ENCODE measurements at places on chromosomes 12 and 14.

GRCh38 chr12:111222027-111222414, 146.9 kb downstream of the PHETA1 start:
- DNase-seq, result no peak

- no peak for DNase-seq
These were observed 428.3 kb downstream of the TMTC2 start for GRCh38 chr12:83114966-83115365.

- DNase-seq, result no peak
These were observed 5.7 kb downstream of the TMEM121 start for GRCh38 chr14:105531894-105532623.

GRCh38 chr14:101734246-101734847, 27.2 kb upstream of the PPP2R5C start:
- no peak for DNase-seq

DNA sequence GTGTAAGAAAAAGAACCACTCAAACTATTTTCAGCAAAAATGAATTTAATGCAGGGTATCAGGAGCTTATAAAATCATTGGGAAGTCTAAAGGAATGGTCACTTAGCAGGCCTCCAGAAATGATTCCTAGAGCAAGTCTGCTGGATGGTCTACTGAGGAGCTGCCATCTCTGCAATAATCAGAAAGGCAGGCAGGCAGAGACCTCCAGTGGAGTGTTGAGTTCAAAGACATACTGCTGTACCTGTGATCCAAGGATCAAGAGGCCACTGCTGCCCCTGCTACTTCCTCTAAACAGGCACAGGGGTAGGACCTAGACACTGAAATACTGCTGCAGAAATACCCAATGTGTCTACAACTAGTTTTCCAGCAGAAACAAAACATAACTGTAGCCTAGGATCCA, 14.5 kb upstream of the KICS2 start:
- DNase-seq, result no peak

GRCh38 chr12:16668198-16668597, 62.2 kb upstream of the LMO3 start:
- DNase-seq, result no peak

- DNase-seq, result no peak
These were observed 285.7 kb upstream of the SEL1L start for GRCh38 chr14:81819344-81819743.

- peak; percentile 11 for DNase-seq
These were observed 88.4 kb downstream of the LIN7A start for GRCh38 chr12:80849337-80849736.

GRCh38 chr12:47755655-47756562, 2.8 kb downstream of the RAPGEF3 start:
- no peak for DNase-seq

- no peak for DNase-seq
These were observed 966.2 kb downstream of the NRXN3 start for GRCh38 chr14:79136071-79137044.

- no peak for DNase-seq
These were observed 71.7 kb downstream of the TGFB3 start for GRCh38 chr14:75910048-75910447.

DNA sequence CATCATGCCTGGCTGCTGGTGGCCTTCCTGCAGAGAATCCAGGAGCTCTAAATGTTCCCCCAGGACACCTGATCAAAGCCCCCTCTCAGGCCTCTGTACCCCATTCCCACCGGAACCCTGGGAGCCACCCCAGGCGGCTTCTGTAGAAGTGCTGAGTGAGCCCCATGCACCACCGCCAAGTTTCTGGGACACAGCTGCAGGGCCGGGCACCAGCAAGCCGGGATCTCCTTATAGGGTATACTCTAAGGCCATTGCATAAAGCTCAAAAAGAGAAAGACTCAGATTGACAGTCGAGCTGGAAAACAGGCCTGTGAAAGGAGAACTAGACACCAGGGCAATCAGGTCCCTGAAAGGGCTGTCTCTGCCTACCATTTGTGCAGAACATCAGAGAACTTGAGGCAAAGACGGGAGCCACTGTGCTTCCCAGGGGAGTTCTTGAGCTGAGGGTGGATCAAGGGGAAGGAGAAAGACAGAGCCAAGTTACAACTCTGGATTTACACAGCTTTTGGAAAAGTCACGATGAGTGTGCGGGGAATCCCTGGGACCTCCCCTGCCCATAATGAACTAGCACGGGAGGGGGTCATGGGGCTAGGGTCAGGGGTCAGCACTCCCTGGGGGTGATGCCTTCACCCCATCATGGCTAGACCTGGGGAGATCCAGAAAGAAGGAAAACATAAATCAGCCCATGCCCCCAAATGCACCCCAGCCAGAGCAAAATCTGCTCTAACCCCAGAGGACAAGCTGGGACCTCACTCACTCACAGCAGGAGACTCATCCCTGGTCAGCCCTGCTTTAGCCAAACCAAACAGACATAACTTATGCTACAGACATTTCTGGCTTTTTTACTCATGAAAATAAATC, 51.1 kb downstream of the ITPK1 start:
- no peak for DNase-seq

DNA sequence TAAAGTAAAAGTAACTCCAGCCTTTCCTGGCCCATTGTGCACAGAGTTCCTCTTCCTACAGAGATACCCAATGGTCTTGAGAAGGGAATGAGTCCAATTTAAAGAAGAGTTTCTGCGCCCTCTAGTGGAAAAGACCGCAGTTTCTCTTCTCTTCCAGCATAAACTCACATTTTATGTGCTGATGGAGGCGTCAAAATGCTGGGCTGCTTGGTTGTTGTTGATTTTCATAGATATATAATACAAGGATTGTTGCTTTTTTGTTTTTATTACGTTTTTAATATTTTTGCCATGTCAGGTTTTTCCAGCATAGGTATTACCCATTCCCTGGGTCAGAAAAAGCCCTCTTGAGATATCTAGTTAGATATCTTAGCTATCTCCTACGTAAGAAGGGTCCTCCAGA, 356.9 kb upstream of the STXBP6 start:
- peak; percentile 58 for DNase-seq

- peak; percentile 64 for DNase-seq
These were observed 34.2 kb upstream of the KICS2 start for GRCh38 chr12:64256166-64256800.

DNA sequence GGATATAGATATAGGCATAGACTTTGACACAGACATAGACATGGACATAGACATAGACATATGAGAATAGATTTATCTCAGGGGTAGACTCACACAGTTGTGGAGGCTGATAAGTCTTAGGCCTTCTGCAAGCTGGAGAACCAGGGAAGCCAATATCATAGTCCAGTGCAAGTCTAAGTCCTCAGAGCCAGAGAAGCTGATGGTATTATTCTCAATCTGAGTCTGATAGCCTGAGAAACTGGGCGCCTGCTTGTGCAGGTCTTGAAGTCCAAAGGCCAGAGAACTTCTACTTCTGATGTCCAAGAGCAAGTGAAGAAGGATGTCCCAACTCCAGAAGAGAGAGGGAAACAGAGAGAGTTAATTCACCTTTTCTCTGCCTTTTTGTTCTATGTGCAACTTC, 476.5 kb downstream of the SLC6A15 start:
- no peak for DNase-seq

GRCh38 chr14:95346266-95346665, 26.6 kb upstream of the CLMN start:
- no peak for DNase-seq

DNA sequence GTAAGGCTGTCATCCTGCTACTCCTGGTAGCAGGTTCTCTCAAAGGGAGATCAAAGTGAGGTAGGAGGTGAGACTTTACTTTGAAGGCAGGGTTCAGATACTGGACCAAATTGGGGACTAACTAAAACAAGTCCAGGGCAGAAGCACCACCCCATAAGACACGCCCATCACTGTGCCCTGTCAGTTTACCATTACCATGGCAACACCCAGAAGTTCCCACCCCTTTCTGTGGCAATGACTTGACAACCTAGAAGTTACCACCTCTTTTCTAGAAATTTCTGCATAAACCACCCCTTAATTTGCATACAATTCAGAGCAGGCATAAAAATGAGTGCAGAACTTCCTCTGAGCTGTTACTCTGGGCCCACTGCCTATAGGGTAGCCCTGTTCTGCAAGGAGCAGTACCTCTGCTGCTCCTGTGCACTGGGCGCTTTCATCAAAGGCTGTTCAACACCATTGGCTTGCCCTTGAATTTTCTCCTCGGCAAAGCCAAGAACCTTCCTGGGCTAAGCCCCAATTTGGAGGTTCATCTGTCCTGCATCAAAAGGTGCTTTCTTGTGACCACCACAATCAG, 64.8 kb upstream of the MAX start:
- DNase-seq, result no peak

GRCh38 chr14:95452893-95453712, 63.3 kb downstream of the SYNE3 start:
- DNase-seq, result no peak

GRCh38 chr14:104547998-104548700, 31.4 kb upstream of the C14orf180 start:
- DNase-seq, result no peak

- peak; percentile 65 for DNase-seq
These were observed 42.0 kb downstream of the IQSEC3 start for GRCh38 chr12:108594-108993.

DNA sequence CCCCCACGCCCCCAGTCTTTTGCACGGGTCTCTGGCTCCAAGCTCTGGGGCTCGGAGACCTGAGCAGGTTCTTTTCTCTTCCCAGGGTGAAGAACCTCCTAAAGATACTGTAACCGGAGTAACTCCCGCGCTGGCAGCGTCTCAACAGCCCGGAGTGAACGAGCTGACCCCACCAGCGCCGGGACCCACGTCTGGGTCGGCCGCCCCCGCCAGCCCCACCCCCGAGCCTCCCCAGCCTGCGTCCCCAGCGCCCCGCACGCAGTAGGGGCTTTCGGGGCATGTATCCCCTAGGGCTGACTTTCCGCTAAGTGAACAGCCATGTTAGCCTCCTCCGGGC, 858 bp downstream of the SLC35F4 start:
- DNase-seq, result no peak

- no peak for DNase-seq
These were observed 160.8 kb upstream of the ALG10B start for GRCh38 chr12:38155526-38156496.
